ENCODE measurements at places on chromosomes 3 and 15.

GRCh38 chr15:71250936-71251583, 135.8 kb downstream of the THSD4 start:
- DNase-seq, result no peak

GRCh38 chr3:187748050-187748481, 2.8 kb upstream of the BCL6 start:
- DNase-seq, result peak; percentile 97

DNA sequence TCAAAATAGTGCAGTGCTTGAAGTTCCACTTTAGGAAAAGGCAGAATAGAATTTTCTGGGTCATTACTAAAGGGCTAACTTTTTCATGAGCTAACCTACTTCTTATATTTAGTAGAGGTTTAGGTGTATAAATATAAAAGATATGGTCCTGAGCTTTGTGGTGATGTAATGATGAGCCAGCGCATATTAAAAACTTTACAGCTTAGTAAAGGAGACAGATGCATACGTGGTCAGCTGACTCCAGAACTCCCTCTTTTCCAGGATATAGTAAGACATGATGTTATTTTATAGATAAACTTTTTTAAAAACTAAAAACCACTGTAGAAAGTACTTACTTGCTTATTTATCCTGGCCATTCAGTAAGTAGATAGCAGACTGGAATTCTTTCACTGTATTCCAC, 895.0 kb downstream of the CADM2 start:
- DNase-seq, result no peak

GRCh38 chr15:100844778-100845177, 34.9 kb upstream of the ALDH1A3 start:
- no peak for DNase-seq

- no peak for DNase-seq
Observed at GRCh38 chr15:96349857-96350720, 19.6 kb downstream of the NR2F2 start.

- peak; percentile 71 for DNase-seq
Observed at GRCh38 chr3:59559721-59560435, 510.1 kb upstream of the CFAP20DC start.

GRCh38 chr3:73365756-73366397, 258.9 kb downstream of the PDZRN3 start:
- DNase-seq, result no peak

DNA sequence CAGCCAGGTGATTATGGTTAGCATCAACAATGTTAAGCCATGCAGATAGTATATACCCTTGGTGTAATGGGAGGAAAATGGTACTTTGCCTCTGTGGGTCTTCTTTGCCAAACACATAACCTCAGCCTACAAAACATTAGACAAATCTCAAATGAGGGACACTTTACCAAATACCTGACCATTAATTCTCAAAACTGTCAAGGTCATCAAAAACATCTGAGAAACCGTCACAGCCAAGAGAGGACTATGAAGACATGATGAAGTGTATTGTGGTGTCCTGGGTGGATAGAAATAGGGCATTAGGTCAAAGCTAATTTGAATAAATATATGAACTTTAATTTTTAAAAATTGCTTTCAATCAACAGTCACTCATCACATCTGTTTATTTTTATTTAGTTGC, 1036.1 kb downstream of the AGBL1 start:
- DNase-seq, result no peak

DNA sequence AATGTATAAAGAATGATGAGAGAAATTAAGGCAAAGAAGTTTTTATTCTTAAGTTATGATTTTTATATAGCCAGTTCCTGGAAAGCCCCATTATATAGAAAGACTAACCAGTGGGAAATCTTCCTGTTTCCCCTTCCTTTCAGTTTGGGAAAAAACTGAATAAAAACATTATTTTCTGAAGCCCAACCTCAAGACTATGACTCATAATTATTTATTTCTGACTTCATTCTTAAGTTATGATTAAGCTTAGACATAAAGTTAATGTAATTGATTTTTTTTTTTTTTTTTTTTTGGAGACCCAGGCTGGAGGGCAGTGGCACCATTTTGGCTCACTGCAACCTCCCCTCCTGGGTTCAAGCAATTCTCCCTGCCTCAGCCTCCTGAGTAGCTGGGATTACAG, 55.8 kb downstream of the TRPC1 start:
- no peak for DNase-seq

DNA sequence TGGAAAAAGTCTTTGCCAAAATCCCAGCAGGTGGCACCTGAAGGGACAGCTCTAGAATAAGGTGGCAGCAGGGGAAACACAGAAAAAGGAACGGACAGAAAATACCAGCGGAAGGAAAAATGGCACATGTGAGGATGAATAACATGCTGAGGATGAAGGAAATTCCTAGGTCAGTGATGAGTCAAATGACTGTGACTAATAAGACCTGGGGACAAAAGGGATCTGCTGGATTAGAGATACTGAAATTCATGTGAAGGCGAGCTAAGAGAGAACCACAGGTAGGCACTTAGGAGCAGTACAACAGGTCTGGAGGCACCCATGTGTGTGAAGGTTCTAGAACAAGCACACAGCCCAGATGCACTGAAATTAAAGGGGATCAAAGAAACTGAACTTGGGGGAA, 482.5 kb downstream of the FOXP1 start:
- no peak for DNase-seq

DNA sequence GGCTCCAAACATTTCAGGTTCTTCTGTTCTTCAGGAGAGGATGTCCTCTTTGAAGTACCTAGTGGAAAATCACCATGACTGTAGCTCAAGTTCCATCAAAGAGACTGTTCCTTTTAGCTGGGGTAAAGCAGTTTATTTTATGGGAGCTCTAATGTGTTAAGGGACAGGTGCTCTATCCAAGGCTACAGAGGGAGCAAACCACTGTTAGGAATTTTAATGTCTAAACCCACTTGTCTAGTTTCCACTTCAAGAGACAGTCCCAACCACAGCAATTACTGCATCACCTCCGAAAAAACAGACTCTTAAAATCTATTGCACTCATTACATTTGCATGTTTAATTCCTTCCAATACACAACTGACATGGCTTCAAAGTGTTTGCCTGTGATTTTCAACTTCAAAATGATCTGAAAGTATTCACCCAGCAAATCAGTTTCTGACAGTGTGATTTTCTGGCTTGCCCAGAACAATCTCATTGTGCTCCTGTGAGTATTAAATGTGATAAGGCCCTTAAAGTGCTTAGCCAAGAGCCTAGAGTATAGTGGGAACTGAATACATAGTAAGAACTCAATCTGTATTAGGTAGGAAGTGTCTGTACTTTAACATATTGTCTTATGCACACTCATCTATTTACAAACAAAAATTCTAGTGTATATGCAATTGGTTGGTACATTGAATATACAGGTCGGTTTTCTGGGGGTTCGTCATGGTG, 266.5 kb upstream of the CCDC54 start:
- DNase-seq, result no peak

- DNase-seq, result no peak
Observed at GRCh38 chr3:105323274-105323599, 43.5 kb upstream of the ALCAM start.

GRCh38 chr15:91561371-91562100, 292.0 kb upstream of the SLCO3A1 start:
- no peak for DNase-seq

DNA sequence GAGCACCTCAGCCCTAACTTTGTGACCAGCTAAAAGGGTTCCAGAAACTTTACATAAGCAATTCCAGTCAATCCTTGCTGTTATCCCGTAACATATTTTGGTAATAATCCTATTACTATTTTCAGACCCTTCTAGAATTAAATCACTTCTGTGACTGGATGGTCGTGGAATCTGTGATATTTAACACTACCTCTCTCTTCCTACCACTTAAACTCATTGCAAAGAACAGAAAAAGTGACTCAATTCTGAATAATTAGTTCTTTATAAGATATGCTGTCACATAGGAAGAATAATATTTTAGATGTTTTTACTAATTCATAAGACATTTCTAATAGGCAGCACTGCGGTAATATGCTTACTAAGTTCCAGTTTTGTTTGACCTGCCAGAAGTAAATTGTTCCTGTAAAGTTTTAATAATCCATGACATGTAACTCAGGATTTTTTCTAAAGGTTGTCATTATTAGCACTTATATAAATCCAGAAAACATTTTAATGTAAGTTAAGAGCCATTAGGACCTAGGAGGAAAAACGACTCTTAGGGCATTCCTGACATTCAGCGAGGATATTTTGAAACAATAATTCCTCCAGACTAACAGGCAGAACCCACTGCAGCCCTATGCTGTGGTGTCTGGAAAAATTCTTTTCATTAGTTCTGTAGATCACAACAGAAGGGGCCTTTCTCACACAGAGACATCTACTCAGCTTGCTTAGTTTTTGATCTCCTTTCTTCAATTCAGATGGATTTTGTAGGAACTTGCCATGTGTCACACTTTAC, 113.3 kb upstream of the MBNL1 start:
- no peak for DNase-seq

DNA sequence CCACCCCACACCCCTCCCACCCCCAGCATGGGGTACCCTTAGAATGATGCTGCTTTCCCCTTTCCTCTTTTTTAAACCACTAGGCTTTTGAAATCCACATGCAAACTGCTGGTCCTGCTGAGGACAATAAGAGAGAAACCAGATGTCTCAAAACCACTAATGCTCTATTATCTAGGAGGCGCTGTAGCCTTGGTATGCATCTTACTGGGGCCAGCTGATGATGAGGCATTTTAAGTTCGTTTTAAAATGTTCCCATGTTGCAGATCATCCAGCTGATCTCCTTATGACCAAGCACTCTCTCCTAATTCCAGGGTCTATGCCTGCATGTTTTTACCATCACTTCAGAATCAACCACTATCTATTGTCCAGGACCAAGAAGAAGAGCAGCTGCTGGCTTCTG, 1.3 kb downstream of the NME9 start:
- DNase-seq, result no peak

- no peak for DNase-seq
Observed at GRCh38 chr15:51908316-51908715, 63.3 kb downstream of the LEO1 start.

- DNase-seq, result no peak
Observed at GRCh38 chr15:33067456-33067855, 127.1 kb downstream of the FMN1 start.

DNA sequence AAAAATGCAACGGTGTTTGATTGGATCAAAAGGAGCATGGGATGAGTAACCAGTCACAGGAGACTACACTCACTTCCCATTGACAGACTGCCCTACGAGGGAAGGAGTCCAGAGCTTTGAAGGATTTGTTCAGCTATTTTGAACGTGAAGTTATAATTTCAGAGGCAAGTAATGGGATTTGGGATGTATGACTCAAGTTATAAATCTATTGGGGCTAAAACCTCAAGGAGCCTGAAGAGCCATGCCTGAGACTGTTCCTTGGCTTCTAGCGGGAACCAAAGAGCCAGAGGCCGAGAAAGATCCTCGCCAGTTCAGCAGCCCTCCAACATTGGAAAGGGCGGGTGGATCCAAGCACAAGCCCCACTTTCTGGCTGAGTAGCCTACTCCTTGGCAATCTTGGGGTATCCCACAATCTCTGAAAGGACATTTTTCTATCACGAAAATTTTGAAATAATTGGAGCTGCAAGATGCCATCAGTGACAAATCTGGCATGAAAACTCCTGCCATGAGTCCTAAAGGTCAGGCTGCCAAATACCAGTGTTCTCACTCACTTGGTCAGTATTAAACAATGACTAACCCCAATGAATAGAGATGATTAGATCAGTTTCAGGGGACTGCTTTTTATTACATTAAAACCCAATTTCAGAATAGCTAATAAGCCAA, 48.6 kb upstream of the SLCO2A1 start:
- DNase-seq, result no peak

- no peak for DNase-seq
Observed at GRCh38 chr3:3778216-3778615, 21.0 kb upstream of the LRRN1 start.

- peak; percentile 50 for DNase-seq
Observed at GRCh38 chr3:56923526-56924224, 121.9 kb upstream of the ARHGEF3 start.

All from activated naive CD4-positive, alpha-beta T cell treated with anti-CD3 and anti-CD28 coated beads for 36 hours (primary cell).